ENCODE measurements at places on chromosomes 1 and 21.

GRCh38 chr1:107965110-107965991 is at the start of gene VAV3:
Gene VAV3 (minus strand): TSS chr1:107965180. CDS start chr1:107964869, 311 bp downstream.
- DNase-seq: no peak

DNA sequence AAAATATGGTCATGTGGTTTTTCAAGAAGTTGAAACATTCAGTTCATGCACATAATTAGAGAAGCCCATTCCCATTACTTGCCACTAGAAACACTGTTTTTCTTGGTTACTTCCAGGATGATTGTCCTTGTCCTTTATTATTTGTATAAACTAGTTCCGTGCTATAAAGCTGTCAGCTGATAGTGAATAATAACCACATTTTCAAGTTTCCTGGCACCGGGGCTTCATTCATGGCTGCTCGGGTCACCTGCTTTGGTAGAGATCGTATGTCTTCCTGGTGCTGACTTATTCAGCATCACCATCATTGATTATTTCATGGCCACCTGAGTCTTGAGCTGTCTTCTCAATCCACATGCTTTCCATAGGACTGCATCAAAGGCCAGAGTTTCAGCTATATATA is 62.9 kb upstream of the ZNF326 start:
- no peak for DNase-seq

DNA sequence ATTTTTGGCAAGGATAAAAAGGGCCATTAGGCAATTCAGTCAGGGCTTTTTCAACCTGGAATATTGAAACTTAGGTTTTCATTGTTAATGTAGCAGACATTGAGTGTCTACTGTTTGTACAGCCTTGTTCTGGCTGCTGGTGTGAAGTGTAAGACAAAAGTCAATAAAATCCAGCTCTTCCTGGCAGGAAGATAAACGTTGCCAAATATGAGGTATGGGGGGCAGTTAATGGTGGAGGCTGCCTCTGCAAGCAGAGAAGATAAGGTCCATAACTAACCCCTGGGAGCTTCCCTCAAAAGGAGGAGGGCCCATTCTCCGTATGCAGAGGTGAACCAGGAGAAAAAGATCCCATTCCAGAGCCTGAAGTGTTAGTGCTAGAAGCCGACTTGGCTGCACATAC is 19.5 kb upstream of the SHE start:
- no peak for DNase-seq

GRCh38 chr1:80523861-80524260 is 1276.9 kb upstream of the ADGRL2 start:
- no peak for DNase-seq

- no peak for DNase-seq
These were observed 155.9 kb downstream of the BARHL2 start for GRCh38 chr1:90561103-90561783.

- no peak for DNase-seq
These were observed 66.4 kb downstream of the RGS13 start for GRCh38 chr1:192702212-192702902.

Measured in NCI-H2107 (cell line).